ENCODE measurements at places on chromosomes 5 and 9.

DNA sequence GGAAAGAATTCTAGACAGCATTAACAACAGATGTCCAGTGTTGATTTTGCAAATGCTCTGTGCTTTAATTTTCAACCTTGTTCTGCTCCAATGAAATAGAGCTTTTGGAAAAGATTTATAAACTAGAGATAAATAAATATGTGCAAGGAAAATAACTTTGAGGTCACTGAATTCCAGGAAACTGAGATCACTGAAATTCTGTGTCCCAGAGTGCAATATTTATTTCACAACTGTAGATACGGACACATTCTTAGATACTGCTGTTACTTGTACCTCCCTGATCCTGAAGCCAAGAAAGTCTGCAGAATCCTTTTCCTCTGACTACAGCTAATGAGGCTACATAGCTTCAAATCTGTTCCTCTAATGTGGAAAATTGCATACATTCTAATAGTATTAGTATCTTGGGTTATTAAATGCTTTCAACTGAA, 222.9 kb downstream of the DOCK8 start:
- DNase-seq: no peak

DNA sequence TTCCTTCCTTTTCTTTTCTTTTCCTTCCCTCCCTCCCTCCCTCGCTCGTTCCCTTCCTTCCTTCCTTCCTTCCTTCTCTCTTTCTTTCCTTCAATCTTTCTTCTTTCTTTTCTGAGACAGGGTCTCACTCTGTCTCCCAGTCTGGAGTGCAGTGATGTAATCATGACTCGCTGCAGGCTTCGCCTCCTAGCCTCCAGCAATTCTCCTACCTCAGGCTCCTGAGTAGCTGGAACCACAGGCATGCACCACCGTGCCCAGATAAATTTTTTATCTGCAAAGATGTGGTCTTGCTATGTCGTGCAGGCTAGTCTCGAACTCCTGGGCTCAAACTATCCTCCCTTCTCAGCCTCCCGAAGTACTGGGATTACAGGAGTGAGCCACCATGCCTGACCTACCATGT, 81.4 kb downstream of the SPATA31C2 start:
- no peak for DNase-seq

DNA sequence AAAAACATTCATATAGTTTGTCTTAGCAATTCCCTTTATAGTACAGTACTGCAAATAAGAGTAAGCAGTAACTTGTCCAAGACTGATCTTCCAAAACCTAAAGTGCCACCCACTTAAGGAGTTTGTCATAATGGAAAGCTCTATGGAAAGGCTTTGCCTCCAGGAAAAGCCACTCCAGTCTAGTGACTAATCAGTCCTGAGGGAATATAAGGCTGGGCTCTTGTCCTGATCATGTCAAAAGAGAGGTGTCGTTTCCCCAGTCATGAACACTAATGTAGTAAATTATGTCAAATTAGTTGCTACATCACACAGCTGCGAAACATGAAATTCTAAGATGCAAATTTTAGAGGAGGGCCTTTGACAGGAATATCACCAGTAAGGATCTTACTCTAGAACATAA, 271.6 kb downstream of the GABRB2 start:
- DNase-seq: no peak

GRCh38 chr5:74316064-74316603, 324.4 kb downstream of the ENC1 start:
- peak; percentile 54 for DNase-seq

- DNase-seq: no peak
Observed at GRCh38 chr9:2215921-2216441, 200.8 kb downstream of the SMARCA2 start.

DNA sequence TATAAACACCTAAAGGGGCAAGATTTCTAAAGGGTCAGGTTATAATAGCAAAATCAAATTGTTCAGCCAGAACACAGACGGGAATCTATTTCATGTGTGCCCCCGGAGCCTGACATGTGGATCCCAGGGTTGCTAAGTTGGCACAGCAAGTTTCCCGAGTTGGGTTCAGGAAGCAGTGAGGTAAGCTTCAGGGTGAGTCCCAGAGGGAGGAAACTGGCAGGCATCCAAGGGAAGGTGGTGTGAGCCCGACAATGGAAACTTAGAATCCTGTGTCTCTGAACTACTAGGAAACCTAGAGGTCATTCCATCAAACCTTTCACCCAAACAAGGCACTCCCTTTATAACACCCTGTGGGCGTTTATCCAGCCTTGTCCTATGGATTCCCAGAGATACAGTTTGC, 98.4 kb downstream of the ADRB2 start:
- no peak for DNase-seq

- DNase-seq: no peak
Observed at GRCh38 chr9:111572950-111573604, 26.4 kb downstream of the PTGR1 start.

GRCh38 chr9:77851882-77852595, 179.6 kb downstream of the GNAQ start:
- no peak for DNase-seq
